ENCODE measurements at places on chromosomes 2 and 18.

GRCh38 chr18:3874581-3874980, 424.6 kb downstream of the TGIF1 start:
- no peak for DNase-seq

DNA sequence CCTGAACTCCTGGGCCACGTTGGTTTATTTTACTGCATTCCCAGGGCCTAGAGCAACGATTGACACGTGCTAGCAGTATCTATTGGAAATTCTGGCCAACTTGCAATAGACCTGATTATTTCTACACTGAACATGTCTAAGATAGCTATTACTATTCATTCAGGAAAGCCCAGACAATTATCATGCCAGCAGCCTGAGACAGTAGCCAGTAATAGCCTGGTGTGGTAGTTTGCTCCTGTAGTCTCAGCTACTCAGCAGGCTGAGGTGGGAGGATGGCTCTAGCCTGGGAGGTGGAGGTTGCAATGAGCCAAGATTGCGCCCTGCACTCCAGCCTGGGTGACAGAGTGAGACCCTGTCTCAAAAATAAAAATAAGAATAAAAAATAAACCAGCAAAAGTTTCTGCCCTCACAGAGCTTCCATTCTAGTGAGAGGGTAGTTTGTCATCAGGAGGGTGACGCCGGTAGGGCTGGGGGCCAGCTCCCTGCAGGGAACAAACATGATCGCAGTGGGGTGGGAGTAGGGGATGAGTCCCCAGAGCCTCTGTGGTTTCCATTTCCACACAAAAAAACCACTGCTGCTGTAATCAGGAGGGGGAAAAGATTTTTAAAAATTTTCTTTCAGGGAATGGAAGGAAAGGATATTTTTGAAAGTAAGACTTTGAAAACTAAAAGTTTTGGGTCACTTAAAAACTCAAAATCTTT, 4.3 kb downstream of the CASP8 start:
- no peak for DNase-seq

DNA sequence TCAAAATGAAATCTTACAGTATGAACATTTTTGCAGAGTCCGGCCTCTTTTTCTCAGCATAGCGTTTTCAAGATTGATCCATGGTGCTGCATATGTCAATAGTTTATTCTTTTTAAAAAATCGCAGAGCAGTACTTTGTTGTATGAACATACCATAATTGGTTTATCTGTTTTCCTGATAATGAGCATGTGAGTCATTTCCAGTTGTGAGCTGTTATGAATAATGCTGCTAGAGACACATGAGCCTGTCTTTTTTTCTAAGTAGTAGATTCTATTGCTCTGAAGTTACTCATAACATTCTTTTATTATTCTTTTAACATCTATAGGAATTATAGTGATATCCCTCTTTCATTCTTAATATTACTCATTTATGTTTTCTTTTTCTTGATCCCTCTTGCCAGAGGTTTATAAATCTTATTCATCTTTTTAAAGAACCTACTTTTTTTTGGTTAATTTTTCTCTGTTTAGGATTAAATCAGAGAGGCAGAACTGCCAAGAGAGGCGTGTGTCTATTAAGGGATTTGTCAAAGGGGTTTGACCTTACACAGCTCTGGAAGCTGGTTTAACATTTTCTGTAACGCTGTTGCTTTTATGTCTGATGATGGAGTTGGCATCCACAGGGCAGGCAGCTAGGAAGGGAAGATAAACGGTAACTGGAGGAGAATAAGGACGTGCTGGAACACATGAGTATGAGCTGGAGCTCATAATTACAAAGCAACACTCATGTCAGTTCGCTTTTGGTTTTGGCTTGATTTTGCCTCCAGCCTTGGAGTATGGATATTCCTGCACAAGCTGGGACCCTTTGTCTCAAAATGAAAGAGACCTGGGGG, 47.4 kb downstream of the MGAT5 start:
- no peak for DNase-seq

- no peak for DNase-seq
Observed at GRCh38 chr18:6374340-6374739, 40.4 kb downstream of the L3MBTL4 start.
